ENCODE measurements at places on chromosomes 12 and 14.

DNA sequence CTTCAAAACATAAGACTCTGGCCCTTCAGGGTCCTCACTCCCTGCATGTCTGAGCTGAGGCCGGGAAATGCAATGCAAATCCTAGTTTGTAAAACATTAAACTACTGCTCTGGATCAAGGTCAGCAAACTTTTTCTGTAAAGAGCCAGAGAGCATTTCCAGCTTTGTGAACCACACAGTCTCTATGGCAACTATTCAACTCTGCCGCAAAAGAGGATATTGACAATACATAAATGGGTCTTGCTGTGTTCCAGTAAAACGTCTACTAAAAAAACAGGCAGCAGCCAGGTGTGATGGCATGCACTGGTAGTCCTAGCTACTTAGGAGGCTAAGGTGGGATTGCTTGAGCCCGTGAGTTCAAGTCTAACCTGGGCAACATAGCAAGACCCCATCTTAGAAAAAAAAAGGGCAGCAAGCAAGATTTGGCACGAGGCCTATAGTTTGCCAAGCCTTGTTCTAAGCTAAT, 22.3 kb downstream of the DDX24 start:
- no peak for DNase-seq

DNA sequence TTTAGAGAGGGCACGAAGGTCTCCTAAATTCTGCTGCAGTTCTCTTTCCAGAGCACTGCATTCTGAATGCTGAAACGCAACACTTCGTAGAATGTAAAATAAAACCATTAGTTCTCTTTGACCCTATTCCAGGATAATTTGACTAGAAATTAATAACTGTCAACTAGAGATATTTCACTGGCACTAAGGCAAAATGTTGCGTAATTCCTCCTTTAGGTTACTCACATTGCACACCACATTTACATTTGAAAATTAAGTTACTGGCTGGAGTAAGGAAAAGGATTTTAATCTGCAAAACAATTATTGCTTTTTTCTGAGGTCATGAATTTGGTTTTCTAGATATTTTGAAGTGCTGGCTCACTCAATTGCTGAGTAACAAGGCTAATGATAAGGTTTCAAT, 58.0 kb upstream of the TRHDE start:
- no peak for DNase-seq

GRCh38 chr12:67667276-67668073, 18.9 kb downstream of the DYRK2 start:
- DNase-seq = peak; percentile 13

- no peak for DNase-seq
These were observed 13.2 kb upstream of the KRT78 start for GRCh38 chr12:52862023-52862422.

DNA sequence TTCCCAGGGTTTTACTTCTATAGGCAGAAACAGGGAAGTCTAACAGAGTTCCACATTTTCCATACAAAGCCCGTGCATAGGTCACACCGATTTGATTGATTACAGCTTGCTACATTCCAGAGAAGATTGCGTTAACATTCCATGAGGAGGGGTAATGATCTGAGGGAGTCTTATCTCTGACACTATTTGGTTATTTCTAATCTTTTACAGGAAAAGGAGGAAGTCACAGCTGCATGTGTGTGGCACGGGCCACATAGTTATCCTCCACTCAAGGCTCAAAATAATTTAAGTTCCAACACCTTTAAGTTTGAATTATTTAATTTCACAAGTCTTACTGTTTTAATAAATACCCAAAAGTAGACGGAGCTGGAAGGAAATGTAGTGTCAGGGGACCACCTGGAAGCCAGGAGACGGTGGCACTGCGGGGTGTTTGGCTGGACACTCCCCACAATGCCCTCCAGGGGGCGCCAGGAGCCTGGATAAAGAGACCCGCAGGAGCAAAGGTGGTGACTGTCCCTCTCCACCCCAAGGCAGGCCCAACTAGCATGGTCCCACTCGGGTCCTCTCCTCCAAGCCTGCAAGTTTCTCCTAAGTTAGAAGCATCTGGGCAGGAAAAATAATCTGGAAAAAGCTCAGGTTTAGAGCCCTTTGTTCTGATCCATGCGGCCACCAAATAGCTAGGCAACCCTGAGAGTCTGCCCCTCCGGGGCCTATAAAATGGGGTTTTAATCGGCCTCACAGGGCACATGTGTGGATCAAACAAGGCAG, 20.2 kb downstream of the KRT8 start:
- peak; percentile 80 for DNase-seq

GRCh38 chr12:115232455-115233156, 548.6 kb upstream of the TBX3 start:
- DNase-seq = no peak

- no peak for DNase-seq
These were observed 5.4 kb downstream of the IFFO1 start for GRCh38 chr12:6550294-6551062.

DNA sequence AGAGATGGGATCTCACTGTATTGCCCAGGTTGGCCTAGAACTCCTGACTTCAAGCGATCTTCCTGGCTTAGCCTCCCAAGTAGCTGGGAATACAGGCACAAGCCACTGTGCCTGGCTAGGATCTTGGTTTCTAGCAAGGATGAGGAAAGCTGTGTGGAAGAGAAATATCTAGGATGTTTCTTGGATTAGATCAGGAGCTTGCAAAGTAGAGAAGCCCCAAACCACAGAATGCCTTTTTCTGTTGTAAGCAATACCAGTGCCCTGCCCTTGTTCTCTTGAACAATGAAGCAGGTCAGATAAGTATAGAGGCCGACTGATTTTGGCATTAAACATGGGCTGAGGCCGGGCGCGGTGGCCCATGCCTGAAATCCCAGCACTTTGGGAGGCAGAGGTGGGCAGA, 44.3 kb upstream of the STRN3 start:
- no peak for DNase-seq

DNA sequence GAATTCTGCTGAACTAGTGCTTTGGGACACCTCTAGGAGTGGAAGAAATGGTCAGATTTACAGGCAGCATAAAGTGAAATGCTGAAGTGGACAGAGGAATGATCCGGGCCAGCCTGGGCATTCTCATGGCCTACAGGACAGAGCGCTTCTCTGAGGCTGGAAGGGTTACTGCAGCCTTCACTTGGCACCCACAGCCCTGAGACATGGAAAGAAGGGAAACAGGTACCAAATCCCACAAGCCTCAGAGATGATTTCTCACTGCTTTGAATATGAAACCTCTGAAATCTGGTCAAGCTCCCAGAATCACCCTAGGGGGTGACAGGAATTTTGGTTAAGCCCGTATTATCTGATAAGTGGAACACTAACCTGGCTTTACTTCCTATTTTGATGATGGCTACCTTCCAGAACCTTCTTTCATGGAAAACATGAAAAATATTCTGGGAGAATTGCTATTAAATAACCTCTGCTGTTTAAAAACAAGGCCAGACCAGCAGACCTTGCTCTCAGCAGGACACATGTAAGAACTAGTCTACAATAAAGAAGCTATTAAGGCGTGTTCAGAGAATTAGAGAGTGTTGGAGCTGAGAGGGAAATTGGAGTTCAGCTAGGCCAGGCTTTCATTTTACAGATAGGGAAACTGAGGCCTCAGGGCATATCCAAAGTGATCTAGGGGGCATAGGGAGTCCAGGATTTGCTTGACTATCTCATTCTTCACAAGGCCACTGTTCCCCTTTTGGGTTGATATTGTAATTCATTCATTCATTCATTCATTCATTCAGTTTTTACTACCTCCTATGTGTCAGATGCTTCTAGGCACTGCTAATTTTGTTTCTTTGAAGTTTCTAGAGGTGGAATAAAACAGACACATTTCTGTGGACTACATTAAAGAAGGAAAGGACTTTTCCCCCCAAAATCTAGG, 281.5 kb downstream of the ZFP36L1 start:
- DNase-seq = no peak

DNA sequence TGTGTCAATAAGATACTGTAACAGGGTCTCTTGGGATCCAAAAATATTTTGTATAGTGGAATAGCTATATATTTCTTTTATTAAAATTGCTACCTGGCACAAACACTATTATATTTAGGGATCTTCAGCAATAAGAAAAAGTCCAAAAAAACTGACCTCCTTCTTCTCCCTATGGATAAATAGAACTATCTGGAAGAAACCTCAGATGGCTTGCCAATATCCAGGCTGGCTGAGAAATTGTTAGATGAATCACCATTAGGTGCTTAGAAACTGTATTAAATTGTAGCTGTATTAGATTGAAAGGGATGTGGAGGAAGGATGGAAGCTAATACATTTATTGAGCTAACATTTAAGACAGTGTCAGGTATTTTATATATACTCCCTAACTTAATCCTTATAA, 66.0 kb downstream of the SLC38A6 start:
- no peak for DNase-seq

DNA sequence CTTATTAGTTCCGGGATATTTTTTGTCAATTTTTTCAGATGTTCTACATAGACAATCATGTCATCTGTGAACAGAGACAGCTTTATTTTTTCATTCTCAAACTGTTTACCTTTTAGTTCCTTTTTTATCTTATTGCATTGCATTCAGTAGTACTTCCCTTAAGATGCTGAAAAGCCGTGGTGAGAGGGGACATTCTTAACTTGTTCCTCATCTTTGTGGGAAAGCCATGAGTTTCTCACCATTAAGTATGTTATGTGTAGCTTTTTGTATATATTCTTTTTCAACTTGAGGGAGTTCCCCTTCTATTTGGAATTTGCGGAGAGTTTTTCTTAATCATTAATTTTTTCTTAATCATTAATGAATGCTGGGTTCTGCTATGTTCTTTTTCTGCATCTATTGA, 1727.1 kb upstream of the SEL1L start:
- no peak for DNase-seq

GRCh38 chr12:124474709-124475108, 92.7 kb downstream of the NCOR2 start:
- DNase-seq = no peak

DNA sequence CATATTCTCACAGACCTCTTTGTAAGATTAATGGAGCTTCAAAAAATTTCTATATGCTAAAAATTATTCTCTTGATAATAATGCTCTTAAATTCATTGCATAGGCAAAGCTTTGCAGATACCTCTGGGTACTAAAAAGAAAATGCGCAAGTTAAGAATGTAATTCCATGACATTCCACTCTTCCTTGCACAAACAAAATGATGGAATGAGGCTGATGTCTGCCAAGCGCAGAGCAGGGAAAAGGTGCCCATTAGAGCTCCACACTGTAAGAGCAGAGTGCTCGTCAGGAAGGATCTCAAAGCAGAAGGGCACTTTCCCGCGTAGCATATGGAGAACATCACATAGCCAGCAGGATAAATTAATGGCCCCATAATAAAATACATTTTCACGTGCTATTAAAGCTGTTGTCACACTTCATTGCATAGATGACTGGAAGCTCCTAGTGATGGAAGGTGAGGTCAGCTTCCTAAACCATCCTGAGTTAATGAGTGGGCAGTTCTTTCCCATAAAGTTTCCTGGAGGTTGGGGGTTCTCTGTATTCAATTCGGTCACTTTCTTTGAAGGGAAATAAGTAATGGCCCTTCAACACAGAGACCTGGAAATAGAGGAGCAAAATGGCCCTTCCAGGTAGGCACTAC, 1058.9 kb downstream of the GALC start:
- no peak for DNase-seq

GRCh38 chr14:50031602-50032313, 84.6 kb downstream of the VCPKMT start:
- DNase-seq = no peak

GRCh38 chr14:74924061-74924460, 1.0 kb upstream of the RPS6KL1 start:
- DNase-seq = no peak

- peak; percentile 29 for DNase-seq
These were observed 882 bp downstream of the HECTD1 start for GRCh38 chr14:31206536-31207286.

DNA sequence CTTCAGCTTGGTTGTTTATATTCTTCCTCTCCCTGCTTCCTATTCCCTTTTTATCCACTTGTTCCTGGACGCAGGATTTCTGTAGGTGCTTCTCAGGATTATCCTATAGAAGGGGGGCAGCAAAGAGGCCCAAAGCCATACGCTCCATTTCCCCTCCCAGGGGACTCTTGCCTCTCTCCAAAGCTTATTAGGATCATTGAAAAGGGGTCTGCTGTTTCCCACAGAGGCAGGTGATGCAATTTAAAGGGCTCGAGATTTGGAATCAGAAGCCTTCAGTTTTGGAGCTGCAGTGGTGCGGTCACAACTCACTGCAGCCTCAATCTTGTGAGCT, 31.5 kb upstream of the SYNDIG1L start:
- DNase-seq = no peak

DNA sequence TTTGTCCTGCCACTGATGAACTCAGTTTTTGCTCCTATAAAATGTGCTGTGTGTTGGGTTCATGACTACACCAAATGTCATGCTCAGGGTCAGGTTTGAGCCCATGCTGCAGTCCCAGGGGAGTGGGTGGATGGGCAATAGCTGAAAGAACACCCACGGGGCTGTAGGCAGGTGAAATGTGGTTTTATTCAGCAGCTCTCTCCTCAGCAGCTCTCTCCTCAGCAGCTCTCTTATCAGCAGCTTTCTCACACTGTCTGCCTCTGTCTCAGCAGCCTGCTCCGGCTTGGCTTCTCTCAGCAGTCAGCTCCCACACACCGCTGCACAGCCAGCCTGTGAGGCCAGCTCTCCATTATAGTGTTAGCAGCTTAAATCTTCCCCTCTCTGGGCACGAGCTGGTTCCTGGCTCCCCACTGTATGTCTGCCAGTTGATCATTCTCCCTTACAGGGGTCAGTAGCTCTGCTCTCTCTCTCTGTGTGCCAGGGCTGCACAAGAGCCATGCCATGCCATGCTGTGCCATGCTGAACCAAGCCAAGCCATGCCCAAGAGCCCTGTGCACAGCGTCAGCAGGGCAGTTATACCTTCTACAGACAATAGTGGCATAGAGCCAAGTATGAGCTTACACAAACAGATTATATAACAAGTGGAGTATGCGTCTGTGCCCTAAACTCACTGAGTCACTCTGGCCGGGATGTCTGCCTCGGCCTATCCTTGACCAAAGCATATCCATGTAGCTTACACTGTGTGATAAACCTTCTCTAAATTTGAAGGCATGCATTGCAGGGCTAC, 303.3 kb upstream of the TMPO start:
- DNase-seq = no peak

DNA sequence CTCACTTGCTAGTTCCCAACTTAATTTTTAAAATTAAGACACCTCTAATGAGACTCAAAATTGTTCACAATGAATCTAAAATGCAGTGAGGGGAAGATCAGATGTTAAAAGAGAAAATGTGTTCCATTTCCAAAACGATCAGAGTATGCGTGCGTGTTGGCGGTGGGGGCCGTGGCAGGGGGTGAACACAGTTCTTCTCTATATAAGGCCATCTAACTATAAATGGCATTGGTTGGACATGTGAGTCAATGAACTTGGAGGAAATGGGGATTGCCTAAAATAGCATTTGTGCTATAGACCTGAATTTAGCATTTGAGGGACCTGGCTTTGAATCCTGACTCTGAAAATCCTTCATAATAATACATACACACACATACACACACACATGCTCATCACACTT, 149.4 kb downstream of the FOXN3 start:
- no peak for DNase-seq

- no peak for DNase-seq
These were observed 16.8 kb downstream of the C12orf43 start for GRCh38 chr12:120999191-121000120.

GRCh38 chr12:124000111-124000510, 27.1 kb downstream of the ZNF664 start:
- peak; percentile 47 for DNase-seq
